NCI-H1930 (cell line): ENCODE measurements at places on chromosomes 1 and 21.

DNA sequence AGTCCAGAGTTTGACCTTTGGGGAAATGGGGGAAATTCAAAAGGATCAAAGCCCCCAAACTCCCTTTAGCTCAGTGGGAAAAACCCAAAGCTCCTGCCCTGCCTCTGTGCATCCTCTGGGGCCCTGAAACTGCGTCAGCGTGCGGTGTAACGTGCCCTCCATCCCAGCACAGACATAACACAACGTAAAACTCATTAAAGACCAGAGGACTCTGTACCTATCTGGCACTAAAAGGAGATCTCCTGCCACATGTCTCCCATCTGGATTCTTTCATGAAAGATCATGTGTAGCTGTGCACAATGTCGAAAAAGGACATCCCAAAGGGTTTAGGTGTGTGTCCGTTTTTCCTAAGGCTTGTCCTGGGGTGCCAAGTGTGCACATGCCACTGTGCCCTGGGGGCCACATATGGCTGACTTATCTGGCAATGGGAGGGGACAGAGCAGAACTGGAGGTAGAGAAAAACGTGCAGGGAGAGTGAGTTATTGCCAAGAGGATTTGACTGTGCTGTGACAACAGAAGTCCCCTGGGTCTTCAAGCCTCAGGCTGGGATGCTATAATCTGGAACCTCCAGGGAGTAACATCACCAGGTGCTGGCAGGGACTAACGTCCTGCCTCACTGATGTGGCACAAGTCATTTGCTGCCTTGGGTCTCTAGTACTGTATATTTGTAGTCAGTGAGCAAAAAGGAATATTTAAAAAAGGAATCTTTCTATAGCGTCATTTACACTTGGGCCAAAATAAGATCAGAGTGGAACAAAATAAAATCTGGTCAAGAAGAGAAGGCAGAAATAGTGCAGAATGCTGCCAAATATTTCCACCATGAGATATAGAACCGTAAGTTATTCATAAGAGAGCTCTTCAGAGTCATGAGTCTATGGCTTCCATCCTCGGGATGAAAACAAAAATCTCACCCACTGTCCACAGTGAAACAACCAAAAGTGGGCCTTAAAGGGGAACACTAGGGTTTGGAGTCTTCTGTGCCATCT lies 52.3 kb downstream of the ITPKB start:
- DNase-seq: no peak

- DNase-seq: no peak
Observed at GRCh38 chr1:234303231-234303630, 70.0 kb upstream of the COA6 start.

DNA sequence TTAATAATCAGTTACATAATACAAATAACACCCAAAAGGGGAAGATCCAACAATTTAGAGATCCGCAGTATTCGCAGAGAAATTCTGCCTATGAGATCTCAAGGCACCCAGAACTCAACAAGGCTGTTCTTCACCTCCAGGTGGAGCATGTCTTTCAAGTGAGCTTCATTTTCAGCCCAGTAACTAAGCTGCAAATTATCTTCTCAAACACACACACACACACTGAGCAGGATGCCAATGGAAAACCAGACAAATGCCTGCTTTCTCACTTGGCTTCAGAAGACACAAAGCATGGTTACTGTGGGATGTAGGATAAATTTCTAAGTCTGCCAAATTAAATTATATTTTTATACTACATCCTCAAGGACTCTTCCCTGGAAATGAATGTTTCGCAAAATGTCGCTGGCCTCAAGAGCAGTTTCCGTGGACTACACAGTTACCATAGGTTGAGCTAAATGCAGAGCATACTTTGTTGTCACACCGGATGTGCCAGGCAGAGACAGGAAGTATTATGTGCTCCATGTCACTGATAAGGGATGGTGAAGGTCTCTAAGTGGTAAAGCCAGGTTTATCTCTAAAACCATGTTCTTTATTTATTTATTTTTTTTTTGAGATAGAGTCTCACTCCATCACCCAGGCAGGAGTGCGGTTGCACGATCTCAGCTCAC lies 30.3 kb downstream of the UBR4 start:
- DNase-seq: peak; percentile 2

- no peak for DNase-seq
Observed at GRCh38 chr21:27171707-27172106, 204.8 kb upstream of the ADAMTS5 start.

DNA sequence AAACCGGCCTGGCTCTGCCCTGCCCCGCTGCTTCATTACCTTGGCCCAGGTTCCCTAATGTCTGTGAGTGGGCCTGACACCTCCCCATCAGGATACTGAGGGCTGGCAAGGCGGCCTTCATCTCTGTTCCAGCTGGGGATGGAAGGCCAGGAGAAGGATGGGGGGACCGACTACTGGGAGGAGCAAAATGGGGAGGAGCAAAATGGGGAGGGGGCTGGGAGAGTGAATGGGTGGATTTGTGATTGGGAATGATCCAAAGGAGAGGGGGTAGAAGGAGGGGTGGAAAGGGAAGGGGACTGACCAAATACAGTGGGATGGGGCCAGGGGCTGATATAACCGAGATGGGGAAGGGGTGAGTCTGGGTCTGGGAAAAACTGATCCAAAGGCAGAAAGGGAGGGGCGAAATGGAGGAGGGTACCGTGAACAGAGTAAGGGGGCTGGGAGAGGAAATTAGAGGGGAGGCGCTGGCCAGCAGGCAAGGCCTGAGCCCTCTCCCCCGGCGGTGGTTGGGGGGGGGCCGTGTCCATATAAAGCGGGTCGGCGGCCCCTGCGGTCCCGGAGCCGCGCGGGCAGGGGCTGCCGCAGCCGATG lies at the start of gene FOXE3:
TSS of gene FOXE3 (plus strand) at position 558 of the 591 bp plus-strand sequence. CDS start at position 589, 31 bp downstream.
- DNase-seq: no peak

DNA sequence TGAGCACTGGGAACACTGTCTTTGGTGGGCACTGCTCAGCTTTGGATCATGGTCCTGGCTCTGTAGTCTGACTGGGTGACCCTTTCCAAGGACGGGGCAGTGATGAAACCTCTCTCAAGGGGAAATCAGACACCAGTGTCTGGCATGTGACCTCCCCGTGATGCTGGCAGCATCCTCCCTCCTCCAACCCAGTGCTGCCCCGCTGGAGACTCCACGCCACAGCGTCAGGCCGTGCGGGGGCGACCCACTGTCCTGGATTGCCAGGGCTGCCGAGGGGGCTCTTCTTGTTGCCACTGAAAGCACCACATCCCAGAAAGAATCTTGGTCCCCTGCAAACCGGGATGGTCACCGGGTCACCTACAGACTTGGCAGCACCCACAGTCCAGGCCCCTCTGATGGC lies 146.4 kb upstream of the ARHGEF16 start:
- DNase-seq: no peak

- DNase-seq: no peak
Observed at GRCh38 chr1:168054117-168054516, 82.6 kb downstream of the GPR161 start.

DNA sequence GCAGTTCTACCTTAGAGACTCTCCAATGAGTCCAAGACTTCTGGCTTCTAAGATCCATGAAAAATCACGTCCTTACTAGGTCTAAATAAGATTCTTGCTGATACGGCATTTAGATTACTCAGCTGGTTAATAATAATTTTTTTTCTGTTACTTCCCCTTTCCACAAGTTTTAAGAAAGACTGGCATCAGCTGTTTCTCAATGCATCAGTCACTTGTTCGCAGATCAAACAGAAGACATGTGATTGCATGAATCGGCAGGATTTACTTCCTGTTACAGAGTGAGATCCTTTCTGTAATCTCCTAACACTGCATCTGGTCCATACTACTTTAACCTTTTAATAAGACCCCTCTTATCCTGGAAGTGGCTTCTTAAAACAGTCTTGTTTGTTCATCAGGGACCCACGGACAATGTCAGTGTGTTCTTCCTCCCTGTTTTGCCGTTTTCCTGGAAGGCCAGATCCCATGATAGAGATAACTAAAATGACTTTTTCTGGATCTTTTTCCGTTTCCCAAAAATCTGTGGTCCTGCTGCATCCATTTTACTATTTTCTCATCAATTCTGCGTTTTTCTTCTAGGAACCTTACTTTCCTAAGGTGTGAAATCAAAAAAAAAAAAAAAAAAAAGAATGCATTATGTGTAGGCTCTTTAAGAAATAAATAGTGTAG lies 6.1 kb downstream of the NPL start:
- DNase-seq: no peak

DNA sequence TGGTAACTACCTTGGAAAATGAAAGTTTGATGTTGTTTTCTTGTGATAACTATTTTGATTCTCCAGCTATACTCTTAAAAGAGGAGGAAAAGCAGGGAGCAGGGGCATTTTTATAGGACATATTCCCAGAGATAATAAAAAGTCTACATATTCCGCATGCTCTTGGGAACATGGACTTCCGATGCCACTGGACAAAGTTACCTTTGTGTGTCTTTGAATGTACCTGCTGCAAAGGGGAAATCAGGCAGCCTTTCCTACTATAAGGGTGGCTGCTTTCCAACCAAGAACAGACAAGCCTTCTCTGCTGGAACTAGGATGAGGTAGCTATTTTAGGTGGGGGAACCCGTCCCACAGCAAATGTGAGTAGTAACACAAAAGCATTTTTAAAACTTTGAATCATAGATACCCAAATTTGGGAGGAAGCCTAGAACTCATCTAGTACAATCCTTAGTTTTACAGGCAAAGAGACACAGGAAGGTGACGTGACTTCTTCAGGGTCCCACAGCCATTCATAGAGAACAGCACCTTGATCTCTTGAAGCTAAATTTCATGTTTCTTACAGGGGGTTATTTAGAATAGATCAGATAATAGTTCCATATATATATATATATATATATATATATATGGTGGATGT lies 179.9 kb downstream of the FASLG start:
- no peak for DNase-seq

DNA sequence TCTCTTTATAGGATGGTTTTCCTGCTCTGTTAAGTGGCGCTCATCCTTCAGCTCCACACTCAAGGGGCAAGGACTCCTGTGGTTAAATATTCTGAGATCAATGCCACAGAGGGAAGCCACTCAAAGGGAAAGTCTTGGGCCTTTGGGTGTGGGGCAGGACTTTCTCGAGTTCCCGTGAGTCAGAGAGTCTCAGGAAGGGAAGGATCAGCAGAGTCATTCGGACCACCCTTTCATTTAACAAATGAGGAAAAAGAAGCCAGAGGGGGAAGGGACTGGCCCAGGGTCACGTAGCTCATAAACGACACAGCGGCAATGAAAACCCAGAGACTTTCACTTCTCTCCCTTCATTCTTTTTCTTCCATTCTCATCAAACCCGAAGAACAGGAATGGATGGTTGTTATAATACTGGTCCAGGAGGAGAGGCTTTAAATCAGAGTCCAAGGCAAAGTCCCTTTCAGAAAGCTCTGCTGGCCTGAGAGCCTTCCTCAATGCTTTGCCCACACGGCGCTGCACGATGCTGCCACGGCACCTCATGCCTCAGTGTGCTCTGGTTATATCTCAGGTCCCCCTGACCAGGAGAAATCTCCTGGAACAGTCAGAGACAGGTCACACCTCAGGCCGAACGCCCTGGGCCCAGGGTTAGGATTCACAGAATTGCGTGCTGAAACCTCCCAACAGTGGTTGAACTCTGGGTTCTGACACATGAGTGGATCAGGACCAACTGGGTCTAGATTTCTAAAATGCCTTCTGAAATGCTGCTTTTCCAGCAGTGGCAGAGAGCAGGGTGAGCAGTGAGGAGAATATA lies 65.3 kb downstream of the TENT5C start:
- no peak for DNase-seq

- DNase-seq: no peak
Observed at GRCh38 chr1:80915491-80915890, 885.2 kb upstream of the ADGRL2 start.

DNA sequence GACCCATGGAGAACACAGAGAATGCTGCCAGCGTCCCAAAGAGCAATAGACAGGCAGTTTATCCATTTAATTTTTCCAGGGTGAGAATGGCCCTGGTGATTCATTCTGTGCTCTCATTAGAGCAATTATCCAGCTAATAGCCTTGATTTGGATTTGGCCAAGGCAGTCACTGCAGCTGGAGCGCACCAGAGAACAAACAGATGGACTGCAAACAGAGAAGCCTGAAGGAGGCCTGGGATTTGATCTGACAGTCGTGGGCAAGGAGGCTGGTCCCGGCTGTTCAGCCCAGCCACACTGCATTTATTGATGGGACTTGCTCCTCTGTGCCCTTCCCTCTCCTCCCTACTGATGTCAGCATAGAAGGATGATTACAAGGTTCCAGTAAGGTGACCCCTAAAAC lies 353.9 kb upstream of the C1orf174 start:
- DNase-seq: no peak

DNA sequence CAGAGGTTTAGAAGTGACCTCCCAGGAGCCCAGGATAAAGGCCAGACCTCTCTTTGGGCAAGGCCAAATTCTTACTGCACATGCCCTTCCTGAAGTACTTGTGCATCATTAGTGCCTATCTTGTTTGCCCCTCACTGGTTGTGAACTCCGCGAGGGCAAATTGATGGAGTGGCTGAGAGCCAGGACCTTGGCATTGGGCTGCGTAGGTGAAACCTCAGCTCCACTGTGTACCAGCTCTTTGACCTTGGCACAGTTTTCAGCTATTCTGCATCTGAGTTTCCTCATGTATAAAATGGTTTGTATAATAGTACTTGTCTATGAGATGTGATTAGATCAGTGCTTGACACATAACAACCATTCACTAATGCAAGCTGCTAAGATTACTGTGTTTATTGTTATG lies 11.5 kb downstream of the OTUD3 start:
- no peak for DNase-seq

DNA sequence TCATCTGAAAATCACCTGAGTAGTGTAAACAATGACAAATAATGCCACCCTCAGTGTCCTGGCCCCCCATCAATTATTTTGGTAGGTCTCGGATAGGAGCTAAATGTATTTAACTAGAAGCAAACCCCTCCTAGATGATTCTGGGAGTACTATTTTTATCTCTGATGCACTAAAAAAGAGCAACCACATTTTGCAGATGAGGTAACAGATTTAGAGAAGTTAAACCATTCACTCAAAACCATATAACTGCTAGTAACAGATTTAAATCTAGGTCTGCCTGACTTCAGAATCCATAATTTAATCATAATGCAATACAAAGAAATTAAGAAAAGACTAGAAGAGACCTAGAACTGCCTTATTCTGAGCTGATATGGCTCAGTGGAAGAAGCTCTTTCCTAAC lies 17.3 kb upstream of the PTCH2 start:
- DNase-seq: no peak

GRCh38 chr1:154877370-154877974 lies 7.4 kb upstream of the KCNN3 start:
- no peak for DNase-seq

GRCh38 chr1:185291159-185291558 lies 25.9 kb downstream of the IVNS1ABP start:
- DNase-seq: no peak

DNA sequence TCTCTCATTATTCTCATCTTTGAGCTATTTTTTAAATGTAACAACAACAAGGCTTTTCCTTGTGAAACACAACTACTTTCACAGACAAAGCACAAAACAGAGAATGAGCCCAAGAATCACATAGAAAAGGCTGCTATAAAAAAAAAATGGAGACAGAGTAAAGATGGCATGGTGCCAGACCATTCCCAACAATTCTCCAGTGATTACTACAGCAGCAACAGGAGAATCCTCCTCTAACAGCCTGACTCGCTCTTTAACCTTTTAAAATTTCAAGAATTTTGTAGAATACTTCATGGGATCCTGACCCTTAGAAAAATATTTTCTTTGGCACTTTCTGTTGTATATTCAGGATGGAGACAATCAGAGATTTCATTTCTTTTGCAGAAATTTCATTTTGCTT lies 3.8 kb upstream of the BCAS2 start:
- no peak for DNase-seq
